ENCODE measurements at places on chromosomes 2 and 18. TPM values are rescaled to one million over a fixed set of nuclear protein-coding genes. Genes with fewer than 3 reads are reported as not detected.

KCNIP3 gene
- 1.6 TPM for total RNA-seq

TTC27 gene
- 12.5 TPM for total RNA-seq

ARHGAP15 gene
- not detected for total RNA-seq

GALNT5 gene
- total RNA-seq, result 30.1 TPM
